NT2/D1 (cell line): ENCODE measurements at places on chromosomes 4 and X.
A peak's percentile ranks its signal among the peaks of the same experiment; 100 is the strongest.

- no peak for DNase-seq
These were observed 39.8 kb downstream of the NHS start for GRCh38 chrX:17414839-17415238.

DNA sequence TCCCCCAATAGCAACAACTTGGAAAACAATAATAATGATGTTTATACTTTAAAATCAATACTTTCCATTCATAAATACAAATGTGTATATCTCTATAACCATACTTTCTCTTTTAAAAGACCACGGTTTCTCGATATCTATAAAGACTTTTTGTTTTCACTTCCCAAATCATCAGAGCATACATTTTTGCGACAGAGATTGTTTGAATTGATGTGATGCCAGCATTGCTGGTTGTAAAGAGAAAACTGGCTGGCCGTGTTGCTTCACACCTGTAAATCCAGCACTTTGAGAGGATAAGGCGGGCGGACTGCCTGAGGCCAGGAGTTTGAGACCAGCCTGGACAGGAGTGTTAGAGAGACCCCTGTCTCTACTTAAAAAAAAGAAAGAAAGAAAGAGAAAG is 77.6 kb upstream of the ZNF518B start:
- no peak for DNase-seq

- DNase-seq = peak; percentile 79
These were observed at the start of gene FBXL5 for GRCh38 chr4:15655223-15656037. Gene FBXL5, minus strand, starts transcription at chr4:15655357. Its CDS starts 70 bp downstream, at chr4:15655287.

DNA sequence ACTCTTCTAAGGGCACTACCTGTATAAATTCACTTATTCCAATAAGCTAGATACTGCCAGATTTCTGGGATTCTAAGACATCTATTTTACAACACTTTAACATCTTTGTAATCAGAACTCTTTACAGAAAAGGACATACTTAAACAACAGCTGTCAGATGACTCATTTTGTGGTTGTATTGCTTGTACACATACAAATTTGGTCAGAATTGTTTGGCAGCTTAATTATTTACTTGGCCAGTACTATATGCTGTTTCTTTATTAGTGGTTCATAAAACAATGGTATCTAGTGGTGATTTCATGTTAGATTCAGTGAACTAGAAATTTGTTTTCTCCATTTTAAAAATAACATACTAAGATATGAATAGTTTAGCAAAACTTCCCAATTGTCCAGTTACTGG is 27.2 kb downstream of the PALLD start:
- DNase-seq = no peak

GRCh38 chrX:10107483-10107882 is 49.3 kb upstream of the CLCN4 start:
- no peak for DNase-seq

- peak; percentile 51 for DNase-seq
These were observed 36.8 kb downstream of the ING2 start for GRCh38 chr4:183541752-183542040.

DNA sequence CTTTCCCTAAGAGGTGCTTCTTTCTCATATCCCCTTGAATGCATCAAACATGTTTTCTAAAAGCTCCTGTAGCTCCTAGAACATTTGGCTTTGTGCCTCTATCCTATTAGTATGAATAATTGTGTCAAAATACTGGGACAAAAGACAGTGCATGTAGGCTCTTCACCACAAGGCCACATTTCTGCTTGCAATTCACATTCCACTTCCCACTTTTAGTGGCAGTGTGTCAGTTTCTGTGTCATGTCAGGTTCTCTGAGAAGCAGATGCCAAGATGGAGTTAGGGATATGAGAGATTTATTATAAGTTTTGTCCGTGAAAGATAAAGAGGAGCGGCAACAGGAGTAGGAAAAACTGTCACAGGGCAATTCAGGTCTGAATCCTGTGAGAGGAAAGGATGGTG is 61.3 kb upstream of the GPRIN3 start:
- no peak for DNase-seq

DNA sequence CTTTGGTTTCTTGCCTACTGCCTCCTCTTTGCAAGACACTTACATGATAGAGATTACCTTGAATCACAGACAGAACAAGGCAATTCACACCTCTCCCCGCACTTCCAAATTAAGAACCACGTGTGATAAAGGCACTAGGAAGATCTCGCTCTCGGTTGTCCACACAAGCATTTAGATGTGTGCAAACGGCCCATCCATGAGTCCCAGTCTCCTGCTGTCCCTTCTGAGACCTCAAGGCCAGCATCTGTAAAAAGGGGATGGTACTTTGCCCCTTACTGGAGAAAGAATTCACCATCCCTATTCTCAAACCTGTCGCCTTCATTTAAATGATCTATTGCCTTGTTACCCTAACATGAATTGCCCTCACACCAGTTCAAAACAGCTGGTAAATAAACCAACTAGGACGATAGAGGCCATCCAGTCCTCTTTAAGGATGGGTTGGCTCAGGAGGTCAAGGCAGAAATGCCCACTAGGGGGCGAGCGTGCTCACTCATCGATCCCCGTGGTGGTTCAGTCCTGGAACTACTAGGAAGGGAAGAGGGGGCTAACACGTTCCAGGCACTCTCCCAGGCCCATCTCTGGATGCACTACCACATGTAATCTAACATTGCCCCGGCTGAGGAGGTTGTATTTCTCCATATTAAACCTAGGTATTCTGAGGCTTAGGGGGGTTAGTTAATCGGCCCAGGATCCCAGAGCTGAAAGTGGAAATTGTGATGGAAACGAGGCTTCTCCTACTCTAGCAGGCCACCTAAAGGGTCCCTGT is 95.8 kb downstream of the DHX15 start:
- no peak for DNase-seq

- no peak for DNase-seq
These were observed 177.9 kb downstream of the TSPAN5 start for GRCh38 chr4:98480535-98480934.

- DNase-seq = no peak
These were observed 72.4 kb downstream of the MAP9 start for GRCh38 chr4:155304375-155304774.

DNA sequence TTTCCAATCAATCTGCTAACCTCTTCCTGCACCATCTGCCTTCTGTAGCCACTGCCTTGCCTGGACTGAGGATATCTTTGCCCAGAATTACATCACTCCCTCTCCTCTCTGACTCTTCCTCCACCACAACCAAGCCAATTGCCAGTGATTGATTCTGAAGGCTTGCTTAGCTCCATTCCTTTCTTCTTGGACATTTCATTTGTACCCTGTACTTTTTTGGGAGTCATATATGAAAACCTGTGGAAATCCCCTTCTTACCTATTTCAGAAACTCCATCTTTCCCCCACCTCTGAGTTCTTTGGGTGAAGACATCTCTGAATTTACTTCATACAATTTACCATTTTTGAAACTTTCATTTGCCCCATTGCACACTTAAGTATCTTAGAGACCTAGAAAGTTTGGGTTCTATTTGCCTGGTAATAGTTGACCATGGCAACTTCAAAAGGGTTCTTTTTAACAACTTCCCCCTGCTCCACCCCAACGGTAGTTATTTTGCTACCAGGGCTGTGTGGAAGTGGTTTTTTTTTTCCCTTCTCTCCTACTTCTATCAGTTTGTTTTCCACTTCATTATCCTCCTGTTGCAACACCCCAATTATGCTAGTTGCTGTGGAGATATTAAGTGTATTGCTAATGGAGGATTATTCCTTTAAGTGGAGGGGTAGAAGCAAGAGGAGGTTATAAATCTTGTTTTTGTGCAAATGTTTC is 14.3 kb downstream of the SGMS2 start:
- no peak for DNase-seq

GRCh38 chrX:118579417-118579816 is 83.8 kb downstream of the DOCK11 start:
- DNase-seq = no peak

GRCh38 chr4:70399319-70399718 is 1.6 kb downstream of the OPRPN start:
- no peak for DNase-seq

GRCh38 chr4:117267317-117267716 is 181.9 kb upstream of the TRAM1L1 start:
- no peak for DNase-seq

- no peak for DNase-seq
These were observed 36.9 kb downstream of the FHDC1 start for GRCh38 chr4:152972821-152973628.

- no peak for DNase-seq
These were observed 10.4 kb upstream of the KLHL8 start for GRCh38 chr4:87230806-87231205.

GRCh38 chrX:72269671-72270251 is 7.3 kb downstream of the RPS4X start:
- no peak for DNase-seq

GRCh38 chrX:18875256-18875878 is 108.5 kb downstream of the PHKA2 start:
- no peak for DNase-seq

DNA sequence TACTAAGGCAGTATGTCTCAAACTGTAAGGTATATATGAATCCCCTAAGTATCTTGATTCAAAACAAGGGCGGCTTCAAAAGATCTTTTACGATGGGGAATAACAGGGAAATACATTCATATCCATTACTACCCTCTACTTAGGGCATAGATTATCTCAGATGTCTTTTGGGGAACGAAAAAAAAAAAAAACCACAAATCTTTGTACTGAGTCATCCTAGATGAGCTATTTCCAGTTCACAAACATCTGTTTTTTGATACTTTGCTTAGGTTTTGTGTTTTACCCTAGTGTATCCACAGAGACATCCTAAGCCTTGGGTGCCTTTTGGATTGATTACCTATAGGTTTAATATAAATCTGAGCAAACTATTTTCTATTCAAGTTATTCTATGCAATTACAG is 457.2 kb downstream of the NLGN4X start:
- no peak for DNase-seq

- DNase-seq = no peak
These were observed 88.3 kb downstream of the VCX3A start for GRCh38 chrX:6446582-6446981.
